Choroid plexus epithelial cell (primary cell): ENCODE measurements at places on chromosomes 4 and X.

DNA sequence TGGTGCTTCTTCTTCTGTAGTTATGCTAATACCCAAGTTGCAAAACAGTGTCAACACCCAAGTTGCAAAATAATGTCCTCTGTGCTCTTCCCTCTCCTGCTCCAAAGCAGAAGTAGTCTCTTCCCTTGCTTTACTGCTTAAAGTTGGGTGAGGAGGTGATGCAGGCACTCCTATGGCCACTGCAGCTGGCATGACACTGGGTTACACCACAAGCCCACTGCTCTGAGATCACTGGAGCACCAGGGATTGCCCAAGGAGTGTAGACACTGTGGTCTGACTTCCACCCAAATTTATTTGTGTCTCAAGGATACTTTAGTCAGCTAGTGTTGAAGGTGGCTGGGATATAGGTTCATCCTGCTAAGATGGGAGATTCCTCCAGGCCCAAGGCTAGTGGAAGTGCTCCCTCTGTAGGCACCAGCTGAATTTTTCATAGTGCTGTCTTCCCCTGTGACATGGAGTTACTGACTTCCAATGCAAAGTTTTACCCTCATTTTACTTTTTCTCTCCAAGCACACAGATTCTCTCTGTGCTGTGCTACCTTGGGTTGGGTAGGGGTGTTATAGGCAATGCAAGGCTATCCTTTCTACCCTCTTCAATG, 196.2 kb upstream of the TENT5D start:
- no peak for DNase-seq

DNA sequence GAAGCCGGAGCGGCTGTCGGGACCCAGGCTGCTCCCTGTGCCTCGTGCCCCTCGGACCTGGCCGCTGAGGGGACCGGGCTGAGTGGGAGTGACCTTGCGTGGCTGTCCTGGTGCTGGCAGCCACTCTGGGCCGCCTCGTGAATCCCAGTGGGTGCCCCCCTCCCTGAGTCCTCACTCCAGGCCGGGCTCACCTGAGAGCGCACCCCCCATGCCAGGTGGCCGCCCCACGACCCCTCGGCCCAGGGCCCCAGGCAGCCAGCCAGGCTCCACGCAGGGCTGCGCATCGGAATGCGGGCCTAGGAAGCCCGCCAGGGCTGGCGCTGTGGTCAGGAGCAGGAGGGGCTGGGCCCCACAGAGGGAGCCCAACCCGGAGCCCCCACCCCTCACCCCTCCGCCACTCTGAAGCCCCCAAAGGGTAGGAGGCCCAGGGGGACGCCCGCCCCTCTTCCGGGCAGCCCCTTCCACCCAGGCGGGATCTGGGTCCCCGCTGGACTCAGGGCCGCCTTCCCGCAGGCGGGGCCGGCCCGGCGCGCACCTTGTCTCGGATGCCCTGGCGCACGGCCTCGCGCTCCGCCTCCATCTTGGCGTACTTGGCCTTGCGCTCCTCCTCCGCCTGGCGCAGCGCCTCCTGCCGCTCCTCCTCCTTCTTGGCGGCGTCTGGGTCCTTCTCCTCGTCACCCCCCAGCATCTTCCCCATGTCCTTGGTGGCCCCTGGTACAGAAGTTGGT, 33.9 kb downstream of the CPLX1 start:
- no peak for DNase-seq

DNA sequence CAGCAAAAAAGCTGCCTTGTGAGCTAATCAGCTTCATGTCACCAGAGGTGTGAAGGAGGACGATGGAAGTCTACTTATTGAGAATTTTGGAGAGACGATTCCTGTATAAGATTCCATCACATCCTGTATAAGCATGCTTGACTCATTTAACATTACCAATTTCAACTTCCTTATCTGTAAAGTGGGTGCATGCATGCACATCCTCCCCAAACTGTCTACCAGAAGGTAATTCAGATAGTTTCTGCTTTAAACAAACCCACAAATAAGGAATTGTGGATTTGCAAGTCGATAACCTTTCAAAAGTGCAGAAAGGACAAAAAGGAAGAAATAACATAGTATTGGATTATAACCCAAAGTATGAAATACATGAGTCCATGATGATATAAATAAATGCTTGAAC, 31.1 kb downstream of the AKAP4 start:
- no peak for DNase-seq

GRCh38 chr4:112895811-112896608, 153.4 kb upstream of the ANK2 start:
- DNase-seq = no peak

DNA sequence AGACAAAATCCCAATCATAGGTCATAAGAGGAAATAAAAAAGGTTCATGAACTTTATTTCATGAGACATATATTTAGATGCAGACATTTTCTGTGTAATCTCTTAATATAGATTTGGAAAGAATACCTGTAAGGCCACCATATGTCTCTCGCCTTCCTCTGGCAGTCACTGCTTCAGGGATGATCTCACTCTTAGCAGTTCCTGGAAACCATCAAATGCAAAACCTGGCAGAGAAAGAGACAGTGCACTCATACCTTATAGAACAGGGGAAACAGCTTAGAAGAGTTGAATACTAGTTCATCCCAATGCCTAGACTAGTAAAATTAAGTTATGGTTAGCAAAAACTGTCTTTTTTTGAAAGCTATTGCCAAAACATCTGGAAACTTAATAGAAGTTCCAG, 243.3 kb downstream of the GASK1B start:
- no peak for DNase-seq

DNA sequence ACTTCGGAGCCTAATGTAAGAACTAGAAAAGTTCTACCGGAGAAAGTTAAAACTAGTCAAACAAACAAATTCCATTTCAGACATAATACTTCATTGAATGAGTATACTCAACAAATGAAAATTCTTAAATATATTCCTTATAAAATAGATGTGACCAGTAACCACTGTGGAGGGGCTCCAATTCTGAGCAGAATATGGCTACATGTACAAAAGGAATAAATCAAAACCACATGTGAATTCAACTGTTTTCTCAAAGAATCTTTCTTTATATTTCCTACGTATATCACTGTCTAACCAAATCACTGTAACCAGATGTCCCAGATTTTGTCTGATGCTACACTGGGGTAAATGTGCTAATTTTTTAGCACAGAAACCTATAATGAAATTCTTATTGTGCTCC, 49.0 kb downstream of the HTN1 start:
- no peak for DNase-seq
